ENCODE measurements at places on chromosomes 2 and 18.

- DNase-seq: no peak
These were observed 62.6 kb downstream of the MALT1 start for GRCh38 chr18:58733866-58734265.

- DNase-seq: no peak
These were observed 2.0 kb upstream of the ZC3H6 start for GRCh38 chr2:112273349-112273748.

DNA sequence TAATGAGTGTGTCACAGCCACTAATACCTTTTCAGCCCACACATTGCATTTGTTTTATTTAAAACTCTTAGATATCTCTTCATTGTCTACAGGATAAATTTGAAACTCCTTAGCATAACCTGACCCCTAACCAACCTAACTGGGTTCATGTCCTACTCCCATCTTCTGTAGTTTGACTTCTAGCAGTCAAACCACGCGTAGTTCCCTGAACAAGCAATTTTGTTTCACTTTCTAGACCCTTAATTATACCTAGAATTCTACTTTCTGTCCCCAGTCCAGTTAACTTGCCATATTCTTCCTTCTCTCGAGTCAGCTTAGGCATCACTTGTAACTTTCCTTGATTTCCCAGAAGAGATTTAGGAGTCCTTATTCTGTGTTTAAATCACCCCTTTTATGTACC lies 55.1 kb downstream of the RBBP8 start:
- no peak for DNase-seq

- no peak for DNase-seq
These were observed 291.5 kb downstream of the SLC4A3 start for GRCh38 chr2:219918944-219919343.

DNA sequence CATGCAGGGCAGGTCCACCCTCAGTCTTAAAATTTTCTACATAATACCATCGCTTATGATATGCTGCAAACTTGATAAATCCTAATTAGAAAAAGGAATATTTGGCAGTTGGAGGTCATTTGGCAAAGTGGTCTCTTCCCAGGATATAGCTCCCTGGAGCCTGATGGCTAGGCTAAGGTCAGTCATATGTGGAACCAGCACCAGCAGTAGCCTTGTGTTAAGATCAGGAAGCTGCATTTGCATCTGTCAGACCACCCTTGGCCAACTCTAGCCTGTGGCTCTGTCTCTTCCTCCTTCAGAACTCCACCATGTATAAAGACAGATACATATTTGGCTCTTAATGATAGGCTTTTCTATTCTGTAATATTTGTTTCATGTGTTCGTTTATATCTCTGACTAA lies 5.4 kb upstream of the HK2 start:
- no peak for DNase-seq

- DNase-seq: no peak
These were observed 12.3 kb upstream of the SLC14A2 start for GRCh38 chr18:45602926-45603325.

GRCh38 chr18:4233468-4233867 lies 221.6 kb downstream of the DLGAP1 start:
- no peak for DNase-seq

DNA sequence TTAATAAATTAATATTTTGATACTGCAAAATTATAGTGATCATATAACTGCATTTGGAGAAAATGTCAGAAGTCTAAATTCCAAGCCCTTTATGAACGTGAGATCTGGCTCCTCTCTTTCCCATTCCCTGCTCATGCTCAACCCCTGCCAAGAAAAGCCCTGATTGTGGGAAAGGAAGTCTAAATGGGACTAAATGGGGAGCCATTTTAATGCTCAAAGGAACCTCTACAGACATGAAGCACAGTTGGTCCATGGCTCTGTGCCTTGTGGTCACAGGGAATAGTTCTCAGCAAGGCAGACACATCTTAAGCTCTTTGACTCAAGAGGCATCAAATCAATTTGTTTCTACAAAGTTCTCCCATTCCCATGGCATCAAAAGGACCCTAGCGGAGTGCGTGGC lies 29.3 kb upstream of the INSIG2 start:
- DNase-seq: no peak

GRCh38 chr2:43199492-43200488 lies 26.6 kb downstream of the ZFP36L2 start:
- DNase-seq: no peak

DNA sequence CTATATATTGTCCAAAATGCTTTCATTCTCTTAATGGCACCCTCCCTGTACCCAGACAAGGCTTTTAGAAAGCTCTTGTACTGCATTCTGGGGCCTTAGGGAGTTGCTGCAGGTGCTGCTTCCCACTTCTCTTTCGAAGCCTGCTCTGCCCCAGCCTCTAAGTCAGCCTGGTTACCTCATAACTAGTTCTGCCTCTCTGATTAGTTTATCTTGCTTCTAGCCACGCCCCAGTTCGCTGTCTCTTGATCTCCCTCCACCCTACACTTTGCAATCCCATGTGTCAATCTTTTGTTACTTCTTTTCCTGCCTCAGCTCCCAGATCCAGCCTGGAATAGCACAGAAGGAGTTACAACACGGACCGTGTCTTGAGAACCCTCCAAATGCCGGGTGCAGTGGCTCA lies 13.8 kb upstream of the NCOA1 start:
- no peak for DNase-seq

DNA sequence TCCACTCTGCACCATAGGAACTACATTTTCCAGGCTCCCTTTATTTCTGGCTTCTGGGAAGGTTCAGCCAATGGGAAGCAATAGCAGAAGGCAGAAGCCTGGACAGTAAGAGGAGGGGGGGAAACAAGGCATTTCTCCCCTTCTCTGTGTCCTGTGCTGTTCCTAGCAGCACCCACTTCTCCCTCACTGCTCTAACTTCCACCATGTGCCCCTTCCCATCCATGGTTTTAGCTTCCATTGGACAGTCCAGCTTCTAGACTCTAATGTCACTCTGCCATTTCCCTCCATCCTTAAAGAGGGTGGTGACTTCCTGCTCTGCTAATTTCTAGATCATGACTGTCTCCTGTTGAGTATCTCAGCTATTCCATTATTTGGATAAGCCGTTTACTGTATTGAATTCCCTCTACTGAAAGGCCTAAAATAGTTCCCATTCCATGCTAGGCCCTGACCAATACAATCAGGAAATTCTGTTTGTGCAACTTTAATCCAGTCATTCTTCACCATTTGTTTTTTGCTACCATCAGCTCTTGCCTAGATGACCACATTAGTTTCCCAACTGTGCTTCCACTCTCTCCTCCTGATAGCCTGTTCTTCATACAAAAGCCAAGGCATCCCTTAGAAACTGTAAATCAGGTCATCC lies 20.8 kb upstream of the LYPD1 start:
- DNase-seq: no peak

GRCh38 chr18:63992751-63993150 lies 22.9 kb downstream of the SERPINB8 start:
- no peak for DNase-seq

- no peak for DNase-seq
These were observed 2.2 kb upstream of the IL1RN start for GRCh38 chr2:113124984-113125855.

GRCh38 chr18:60506682-60507081 lies 134.1 kb upstream of the MC4R start:
- no peak for DNase-seq

All from stimulated activated CD4-positive, alpha-beta T cell treated with anti-CD3 and anti-CD28 coated beads, TNF-alpha, amount 100 ng/mL, for 4 hours (primary cell).